Colonic mucosa (tissue), 4 donors: ENCODE measurements at places on chromosomes 5 and 9.

- H3K27ac ChIP-seq, result no peak overlapping the region
- H3K4me3 ChIP-seq, result no peak overlapping the region
- H3K36me3 ChIP-seq, result no peaks in the 10 kb centered on the region
- no peak for DNase-seq
- no peaks in the 10 kb centered on the region for H3K4me1 ChIP-seq
- H3K27me3 ChIP-seq, result no peaks in the 10 kb centered on the region
Measured at GRCh38 chr9:119559986-119560385, 190.8 kb upstream of the BRINP1 start.

DNA sequence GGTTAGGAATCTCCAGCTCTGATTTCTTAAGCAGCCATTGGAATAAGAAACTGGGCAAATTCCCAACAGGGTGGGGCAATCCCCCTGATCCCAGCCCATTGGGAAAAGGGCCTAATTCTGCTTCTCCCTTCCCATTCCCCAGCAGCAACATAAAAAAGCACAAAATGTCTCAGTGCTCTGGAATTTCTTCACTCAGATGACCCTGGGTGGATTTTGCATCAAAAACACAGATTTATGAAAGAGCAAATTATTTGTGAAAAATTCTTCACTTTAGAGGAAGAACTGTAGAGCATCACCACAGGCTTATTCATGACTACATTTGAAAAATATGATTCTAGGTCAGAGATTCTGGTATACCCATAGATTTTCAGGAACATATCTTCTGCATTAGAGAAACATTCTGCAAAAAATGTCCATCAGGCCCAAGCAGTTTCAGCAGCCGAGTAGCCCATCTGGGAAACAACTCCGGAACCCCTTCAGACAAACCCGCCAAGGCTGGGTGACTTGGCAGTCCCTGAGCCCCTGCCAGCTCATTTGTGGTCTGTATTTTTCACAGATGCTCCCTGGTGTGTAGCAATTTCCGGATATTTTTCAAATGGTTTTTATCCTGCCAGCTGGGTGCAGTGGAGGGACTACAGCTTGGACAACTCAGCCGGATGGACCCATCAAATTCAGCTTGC lies 102.1 kb upstream of the RANBP3L start:
- no peak overlapping the region for H3K27ac ChIP-seq
- H3K4me3 ChIP-seq, result no peak overlapping the region
- no peaks in the 10 kb centered on the region for H3K36me3 ChIP-seq
- H3K4me1 ChIP-seq, result no peaks in the 10 kb centered on the region
- no peaks in the 10 kb centered on the region for H3K27me3 ChIP-seq
- no peak for DNase-seq

- no peaks in the 10 kb centered on the region for H3K4me1 ChIP-seq
- H3K36me3 ChIP-seq, result peaks cover 17% of the 10 kb centered on the region
- no peaks in the 10 kb centered on the region for H3K27me3 ChIP-seq
- H3K4me3 ChIP-seq, result no peak overlapping the region
Measured at GRCh38 chr9:131447600-131447999, 53.7 kb downstream of the PRRC2B start.

GRCh38 chr9:77714077-77714549 lies 66.0 kb upstream of the GNA14 start:
- no peaks in the 10 kb centered on the region for H3K27me3 ChIP-seq
- H3K4me3 ChIP-seq, result no peak overlapping the region
- no peaks in the 10 kb centered on the region for H3K36me3 ChIP-seq

- no peak overlapping the region for H3K27ac ChIP-seq
- no peak for DNase-seq
- H3K27me3 ChIP-seq, result no peaks in the 10 kb centered on the region
- no peaks in the 10 kb centered on the region for H3K36me3 ChIP-seq
- H3K4me1 ChIP-seq, result no peaks in the 10 kb centered on the region
Measured at GRCh38 chr9:82117026-82117811, 128.6 kb downstream of the SPATA31D1 start.

DNA sequence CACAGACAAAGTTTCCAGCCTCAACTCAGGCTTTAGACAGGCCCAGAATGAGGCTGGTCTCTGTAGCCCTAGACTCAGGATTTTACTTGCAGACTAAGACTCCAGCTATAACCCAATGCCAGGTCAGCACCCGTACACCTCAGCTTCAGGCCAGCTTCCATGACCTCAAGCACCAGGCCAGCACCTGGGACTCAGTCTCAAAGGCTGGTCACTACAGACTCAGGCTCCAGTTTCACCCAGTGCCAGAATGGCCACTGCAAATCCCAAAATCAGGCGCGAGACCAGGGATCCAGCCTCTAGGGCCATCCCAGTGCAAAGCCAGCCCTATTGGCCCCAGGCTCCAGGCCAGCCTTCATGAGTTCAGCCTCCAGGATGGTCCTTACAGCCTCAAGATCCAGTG lies 44.9 kb downstream of the C9 start:
- H3K27ac ChIP-seq, result no peak overlapping the region
- no peaks in the 10 kb centered on the region for H3K36me3 ChIP-seq
- no peak overlapping the region for H3K4me3 ChIP-seq
- no peaks in the 10 kb centered on the region for H3K27me3 ChIP-seq
- no peaks in the 10 kb centered on the region for H3K4me1 ChIP-seq

DNA sequence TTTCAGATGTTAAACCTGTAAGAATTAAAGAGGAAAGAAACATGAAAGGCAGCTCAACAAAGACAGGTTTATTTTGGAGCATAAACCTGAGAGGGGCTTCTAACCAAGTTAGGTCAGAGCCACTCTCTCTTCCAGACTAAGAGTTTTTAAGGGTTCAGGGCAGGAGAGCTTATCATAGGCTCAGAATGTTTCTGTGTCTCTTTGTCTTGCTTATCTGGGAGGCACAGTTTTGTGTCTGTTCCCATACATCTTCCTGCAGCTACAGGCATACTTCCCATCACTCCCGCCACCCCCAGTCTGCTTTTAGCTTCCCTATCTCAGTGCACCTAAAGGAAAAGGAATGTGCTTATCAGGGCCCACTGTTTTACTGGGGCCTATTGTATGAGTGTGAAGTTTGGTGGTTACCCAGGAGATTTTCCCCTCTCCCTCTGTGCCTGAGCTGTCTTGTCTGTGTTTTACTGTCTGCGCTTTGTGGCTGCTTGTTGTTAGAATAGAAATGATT lies 21.9 kb downstream of the CD14 start:
- no peak overlapping the region for H3K4me3 ChIP-seq
- H3K36me3 ChIP-seq, result no peaks in the 10 kb centered on the region
- H3K27ac ChIP-seq, result no peak overlapping the region
- H3K4me1 ChIP-seq, result peaks cover 6% of the 10 kb centered on the region
- no peaks in the 10 kb centered on the region for H3K27me3 ChIP-seq
- DNase-seq, result no peak

- no peak for DNase-seq
- no peaks in the 10 kb centered on the region for H3K27me3 ChIP-seq
- no peaks in the 10 kb centered on the region for H3K36me3 ChIP-seq
- no peak overlapping the region for H3K27ac ChIP-seq
- no peak overlapping the region for H3K4me3 ChIP-seq
- no peaks in the 10 kb centered on the region for H3K4me1 ChIP-seq
Measured at GRCh38 chr5:62606878-62607277, 28.3 kb downstream of the LRRC70 start.

DNA sequence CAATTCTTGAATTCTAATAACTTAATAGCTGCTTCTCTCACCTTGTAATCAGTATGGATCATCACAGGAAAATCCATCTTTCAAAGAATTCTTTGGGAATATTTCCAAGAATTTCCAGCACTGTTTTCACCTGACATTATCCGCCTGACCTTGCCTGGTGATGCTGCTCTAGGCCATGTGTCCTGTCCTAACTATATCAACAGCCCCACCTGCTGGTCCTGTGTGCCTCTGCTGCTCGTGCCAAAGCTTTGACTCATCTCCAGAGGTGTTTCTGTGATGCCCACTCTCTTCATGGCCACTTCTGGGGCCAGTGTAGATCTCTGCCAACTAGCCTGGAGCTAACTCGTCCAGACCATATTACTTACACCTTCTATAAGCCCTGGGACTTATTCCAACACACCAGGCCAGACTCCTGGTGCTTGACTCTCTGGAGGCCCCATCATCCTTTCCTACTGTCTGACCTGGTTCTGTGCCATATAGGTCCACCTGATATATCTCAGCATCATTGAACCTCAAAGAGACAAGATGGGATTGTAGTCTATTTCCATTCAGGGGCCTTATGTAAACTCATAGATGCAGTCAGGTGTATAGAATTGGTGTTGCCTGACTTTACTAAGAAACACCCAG lies 67.5 kb upstream of the CKMT2 start:
- DNase-seq, result peak; percentile 61
- H3K27me3 ChIP-seq, result no peaks in the 10 kb centered on the region
- H3K27ac ChIP-seq, result no peak overlapping the region

DNA sequence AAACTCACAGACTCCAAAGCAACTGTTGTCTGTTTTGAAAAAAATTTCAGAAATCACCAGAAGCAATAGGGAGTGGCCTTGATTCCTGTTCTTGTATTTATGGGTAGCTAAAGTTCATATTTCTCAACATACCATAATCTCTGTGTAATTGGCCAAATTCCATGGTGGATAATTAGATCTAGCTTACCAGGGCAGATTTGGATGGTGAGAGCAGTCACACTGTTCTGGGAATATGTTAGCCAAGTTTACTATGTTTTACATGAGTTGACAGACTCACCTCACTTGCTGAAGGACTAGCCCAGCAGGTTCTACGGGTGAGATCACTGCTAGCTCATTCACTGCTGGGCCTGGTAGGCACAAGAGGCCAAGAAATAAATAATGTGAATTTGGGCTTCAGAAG lies 32.7 kb upstream of the CDKN2B start:
- H3K4me1 ChIP-seq, result no peaks in the 10 kb centered on the region
- no peaks in the 10 kb centered on the region for H3K27me3 ChIP-seq
- DNase-seq, result peak; percentile 91
- H3K27ac ChIP-seq, result peak overlapping the region; percentile 61

GRCh38 chr5:52799358-52799982 lies 11.8 kb downstream of the ITGA1 start:
- H3K36me3 ChIP-seq, result no peaks in the 10 kb centered on the region
- H3K27me3 ChIP-seq, result no peaks in the 10 kb centered on the region
- DNase-seq, result peak; percentile 59
- peak overlapping the region; percentile 71 for H3K4me3 ChIP-seq
- peaks cover 6% of the 10 kb centered on the region for H3K4me1 ChIP-seq

GRCh38 chr9:75604661-75605060 lies 285.8 kb upstream of the PCSK5 start:
- no peaks in the 10 kb centered on the region for H3K36me3 ChIP-seq
- no peak overlapping the region for H3K27ac ChIP-seq
- no peak overlapping the region for H3K4me3 ChIP-seq
- H3K4me1 ChIP-seq, result no peaks in the 10 kb centered on the region
- no peaks in the 10 kb centered on the region for H3K27me3 ChIP-seq

GRCh38 chr9:111158363-111158762 lies 120.1 kb upstream of the LPAR1 start:
- no peak overlapping the region for H3K27ac ChIP-seq
- no peaks in the 10 kb centered on the region for H3K4me1 ChIP-seq
- no peak overlapping the region for H3K4me3 ChIP-seq
- H3K36me3 ChIP-seq, result no peaks in the 10 kb centered on the region
- H3K27me3 ChIP-seq, result no peaks in the 10 kb centered on the region

DNA sequence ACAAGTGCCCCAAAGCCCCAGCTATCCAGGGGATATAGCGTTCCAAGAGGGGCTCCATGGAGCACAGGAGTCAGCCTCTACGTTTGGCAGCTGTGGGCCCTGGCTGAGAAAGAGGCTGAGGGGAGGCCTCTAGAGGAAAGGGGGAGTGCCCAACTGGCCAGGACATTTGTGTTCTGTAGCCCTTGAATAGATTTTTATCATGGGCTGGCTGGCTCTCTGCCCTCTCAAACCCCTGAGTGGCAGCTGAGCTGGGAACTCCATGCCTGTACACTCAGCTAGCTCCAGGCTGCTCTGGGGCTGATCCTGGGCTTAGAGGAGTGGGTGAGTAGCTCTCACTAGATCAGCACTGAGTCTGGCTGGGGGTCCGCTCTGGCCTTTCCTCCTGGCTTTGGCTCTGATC lies 285.0 kb downstream of the ZSWIM6 start:
- no peak for DNase-seq
- H3K4me1 ChIP-seq, result no peaks in the 10 kb centered on the region
- H3K4me3 ChIP-seq, result no peak overlapping the region
- H3K36me3 ChIP-seq, result no peaks in the 10 kb centered on the region

DNA sequence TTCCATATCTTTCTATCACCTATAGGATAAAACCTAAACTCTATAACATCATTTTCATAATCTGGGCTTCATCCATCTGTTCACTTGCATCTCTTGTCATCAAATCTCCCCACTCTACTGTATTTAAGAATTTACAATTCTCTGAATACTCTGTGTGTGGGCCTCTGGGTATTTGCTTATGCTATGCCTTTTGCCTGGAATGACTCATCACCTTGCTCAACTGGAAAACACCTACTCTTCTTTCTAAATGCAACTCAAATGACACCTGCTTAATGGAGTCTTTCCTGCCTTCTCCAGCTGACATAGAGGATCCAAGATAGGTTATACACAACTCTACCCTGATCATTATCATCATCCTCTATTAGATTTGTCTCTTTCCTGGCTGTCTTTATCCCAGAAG lies 421.7 kb downstream of the SPATA31D1 start:
- DNase-seq, result no peak
- no peaks in the 10 kb centered on the region for H3K36me3 ChIP-seq
- H3K4me3 ChIP-seq, result no peak overlapping the region
- H3K4me1 ChIP-seq, result no peaks in the 10 kb centered on the region

DNA sequence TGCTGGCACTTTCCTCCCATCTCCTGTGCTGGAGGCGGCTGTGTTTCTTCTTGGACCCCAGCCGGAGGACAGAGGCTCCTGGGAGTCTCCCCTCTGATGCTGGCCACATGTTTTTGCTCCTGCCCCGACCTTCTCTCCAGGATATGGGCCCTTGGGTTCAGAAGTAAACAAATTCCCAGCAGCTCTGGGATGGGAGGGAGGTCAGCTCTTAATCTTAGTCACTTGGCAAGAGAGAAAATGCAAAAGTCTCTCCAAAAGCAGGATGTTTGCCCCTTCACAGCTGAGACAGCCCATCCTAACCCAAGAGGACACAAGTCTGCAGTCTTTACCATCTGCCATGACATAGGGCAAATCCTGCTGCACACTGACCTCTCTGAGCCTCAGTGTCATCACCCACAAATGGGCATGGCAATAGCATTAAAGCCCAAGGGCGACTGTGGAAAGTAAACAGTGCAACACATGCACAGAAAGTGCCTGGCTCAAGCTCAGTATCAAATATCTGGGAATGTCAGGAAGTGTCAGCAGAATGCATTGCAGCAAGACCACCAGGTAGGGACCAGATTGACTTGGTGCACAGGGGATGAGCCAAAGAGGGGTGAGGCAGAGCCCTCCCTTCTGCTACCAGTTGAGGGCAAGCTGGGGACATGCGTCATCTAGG lies 117.0 kb upstream of the CXCL14 start:
- H3K27me3 ChIP-seq, result no peaks in the 10 kb centered on the region
- H3K36me3 ChIP-seq, result no peaks in the 10 kb centered on the region
- H3K27ac ChIP-seq, result no peak overlapping the region
- no peaks in the 10 kb centered on the region for H3K4me1 ChIP-seq
- DNase-seq, result no peak
